Urinary bladder (tissue), 4 donors: ENCODE measurements at places on chromosomes 4 and X. TPM values are rescaled to one million over a fixed set of nuclear protein-coding genes. Genes with fewer than 3 reads are reported as not detected.

PABPC4L gene
- 1.6 TPM for polyA plus RNA-seq

TMEM187 gene
- polyA plus RNA-seq, result 13.6 TPM

BEX3 gene
- polyA plus RNA-seq, result 153 TPM

USP9X gene
- 27.4 TPM for polyA plus RNA-seq

TRIM61 gene
- polyA plus RNA-seq, result 0.94 TPM

DRP2 gene
- polyA plus RNA-seq, result 0.75 TPM

WDR17 gene
- 1.9 TPM for polyA plus RNA-seq

ADAMTS3 gene
- 1.5 TPM for polyA plus RNA-seq

CENPE gene
- polyA plus RNA-seq, result 0.66 TPM

SHOX gene
- polyA plus RNA-seq, result not detected

CLDN34 gene
- polyA plus RNA-seq, result not detected

ANAPC4 gene
- 20.9 TPM for polyA plus RNA-seq

IL15 gene
- 3.1 TPM for polyA plus RNA-seq

FGF13 gene
- 10.5 TPM for polyA plus RNA-seq

TMPRSS11D gene
- polyA plus RNA-seq, result not detected

CPLX1 gene
- polyA plus RNA-seq, result 3.6 TPM

PDGFRA gene
- 189 TPM for polyA plus RNA-seq

LRAT gene
- polyA plus RNA-seq, result 0.06 TPM

HSFX4 gene
- polyA plus RNA-seq, result not detected

RAB9B gene
- polyA plus RNA-seq, result 16.2 TPM

ADGRG4 gene
- polyA plus RNA-seq, result 0.09 TPM

IL3RA gene
- 16.7 TPM for polyA plus RNA-seq

GRPR gene
- 0.11 TPM for polyA plus RNA-seq

RRH gene
- polyA plus RNA-seq, result not detected

PPEF1 gene
- 0.15 TPM for polyA plus RNA-seq

TREX2 gene
- polyA plus RNA-seq, result 0.49 TPM

MXRA5 gene
- polyA plus RNA-seq, result 9.4 TPM

F9 gene
- 0.20 TPM for polyA plus RNA-seq

IL13RA1 gene
- 30.1 TPM for polyA plus RNA-seq

TCP11X2 gene
- not detected for polyA plus RNA-seq

XAGE2 gene
- not detected for polyA plus RNA-seq

CXCL3 gene
- 0.95 TPM for polyA plus RNA-seq

CCNB3 gene
- polyA plus RNA-seq, result 0.10 TPM

SERPINA7 gene
- 0.16 TPM for polyA plus RNA-seq

MUC7 gene
- not detected for polyA plus RNA-seq

GPC4 gene
- polyA plus RNA-seq, result 18.3 TPM

CT45A1 gene
- polyA plus RNA-seq, result not detected

EPGN gene
- 0.77 TPM for polyA plus RNA-seq

CACNA1F gene
- 0.10 TPM for polyA plus RNA-seq

UBE2A gene
- 54.7 TPM for polyA plus RNA-seq

MAPK10 gene
- 15.5 TPM for polyA plus RNA-seq

ATOH1 gene
- not detected for polyA plus RNA-seq

H2BW1 gene
- polyA plus RNA-seq, result not detected

REELD1 gene
- 0.13 TPM for polyA plus RNA-seq
